Cerebellar nuclear complex (tissue), 1 donor: ENCODE measurements at places on chromosomes 16 and 17.
A peak's percentile ranks its signal among the peaks of the same experiment; 100 is the strongest.

- no peak for DNase-seq
These were observed 175.7 kb upstream of the GSE1 start for GRCh38 chr16:85437166-85438052.

- DNase-seq, result no peak
These were observed 15.1 kb downstream of the BAIAP2 start for GRCh38 chr17:81049973-81050551.

DNA sequence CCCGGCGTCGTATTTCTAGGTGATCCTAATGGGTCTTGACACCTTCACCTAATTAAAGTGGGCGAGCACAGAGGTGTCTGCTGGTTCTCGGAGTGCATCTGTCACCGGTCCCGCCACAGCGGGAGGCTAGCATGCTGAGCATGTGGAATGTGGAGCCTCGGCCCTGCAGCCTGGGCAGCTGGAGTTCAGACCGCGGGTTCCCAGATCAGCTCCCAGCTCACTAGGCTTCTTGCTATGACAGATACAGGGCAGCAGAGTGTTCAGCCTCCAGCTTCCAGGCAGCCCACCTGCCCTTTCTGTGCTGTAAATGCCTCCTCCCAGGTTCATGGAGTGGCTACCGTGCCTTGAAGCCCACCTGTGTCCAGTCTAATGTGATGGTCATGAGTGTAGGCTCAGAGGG is 166.7 kb downstream of the CPPED1 start:
- DNase-seq, result no peak

- DNase-seq, result no peak
These were observed 9.0 kb downstream of the CANT1 start for GRCh38 chr17:79000396-79001189.

GRCh38 chr17:82116246-82116645 is 18.2 kb upstream of the FASN start:
- no peak for DNase-seq

- DNase-seq, result no peak
These were observed 11.4 kb downstream of the NOS2 start for GRCh38 chr17:27788919-27789318.

- DNase-seq, result no peak
These were observed 18.5 kb downstream of the RSPRY1 start for GRCh38 chr16:57204675-57205074.

GRCh38 chr17:16569358-16569712 is 331 bp upstream of the ZNF287 start:
- peak; percentile 60 for DNase-seq

- no peak for DNase-seq
These were observed 3.5 kb upstream of the HSD17B1 start for GRCh38 chr17:42548993-42549755.

GRCh38 chr17:79732804-79733691 is 2.3 kb downstream of the ENPP7 start:
- DNase-seq, result no peak

GRCh38 chr17:29294580-29294900 is 592 bp upstream of the NUFIP2 start:
- DNase-seq, result no peak
